ENCODE measurements at places on chromosomes 5 and 9. TPM values are rescaled to one million over a fixed set of nuclear protein-coding genes. Genes with fewer than 3 reads are reported as not detected.
A peak's percentile ranks its signal among the peaks of the same experiment; 100 is the strongest.

Gene MZB1
- not detected for total RNA-seq

Gene GFRA3
- not detected for total RNA-seq

Gene EXOSC3
- total RNA-seq, result 167 TPM

Gene B4GALT1
- 19.1 TPM for total RNA-seq

Gene MGAT1
- 62.9 TPM for total RNA-seq

Gene SPINK6
- not detected for total RNA-seq

Gene PHF24
- total RNA-seq, result not detected

Gene CCL19
- not detected for total RNA-seq

Gene ARHGEF37
- 0.80 TPM for total RNA-seq

Gene RLN1
- total RNA-seq, result 0.21 TPM

- DNase-seq, result peak; percentile 55
These were observed 8.0 kb downstream of the PTCD2 start for GRCh38 chr5:72328172-72328571.

DNA sequence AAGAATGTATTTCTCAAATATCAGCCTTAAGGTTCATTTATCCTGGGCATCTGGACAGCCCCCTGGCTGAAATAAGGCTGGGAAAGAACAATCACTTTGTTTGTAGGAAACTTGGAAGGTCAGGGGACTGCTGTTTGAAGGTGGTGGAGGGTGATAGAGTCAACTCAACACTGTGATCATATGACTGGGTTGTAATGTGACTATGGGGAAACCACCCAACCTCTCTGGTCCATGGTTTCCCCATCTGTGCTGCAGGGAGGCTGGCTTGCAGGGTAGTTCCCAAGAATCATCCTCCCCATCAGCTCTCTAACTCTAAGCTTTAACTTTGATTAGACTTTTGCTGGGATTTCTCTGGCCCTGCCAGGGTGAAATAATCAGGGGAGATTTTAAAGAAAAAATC lies 10.0 kb downstream of the INSYN2B start:
- DNase-seq, result no peak

- no peak for DNase-seq
These were observed 437.9 kb downstream of the CSNK1G3 start for GRCh38 chr5:123949807-123950340.

GRCh38 chr5:40171971-40172370 lies 507.7 kb upstream of the PTGER4 start:
- no peak for DNase-seq

GRCh38 chr5:6728011-6728794 lies 15.0 kb downstream of the TENT4A start:
- no peak for DNase-seq

- no peak for DNase-seq
These were observed 8.8 kb downstream of the ZSWIM6 start for GRCh38 chr5:61340775-61341361.

DNA sequence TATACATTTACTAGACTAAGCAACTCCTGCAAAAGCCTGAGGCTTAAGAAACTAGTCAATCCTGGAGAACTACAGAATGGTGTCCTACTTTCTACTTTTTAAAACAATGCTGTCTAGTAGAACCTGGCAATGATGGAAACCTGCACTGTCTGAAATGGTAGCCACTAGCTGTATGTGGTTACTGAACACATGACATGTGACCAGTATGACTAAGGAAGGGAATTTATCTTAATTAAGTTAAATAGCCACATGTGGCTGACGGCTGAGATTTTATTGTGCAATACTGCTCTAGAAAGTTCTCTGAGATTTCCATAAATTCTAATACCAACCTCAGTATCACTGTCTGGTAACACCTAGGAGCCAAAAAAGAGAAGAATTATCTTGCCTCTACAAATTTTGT lies 44.9 kb upstream of the RAPGEF6 start:
- peak; percentile 49 for DNase-seq

DNA sequence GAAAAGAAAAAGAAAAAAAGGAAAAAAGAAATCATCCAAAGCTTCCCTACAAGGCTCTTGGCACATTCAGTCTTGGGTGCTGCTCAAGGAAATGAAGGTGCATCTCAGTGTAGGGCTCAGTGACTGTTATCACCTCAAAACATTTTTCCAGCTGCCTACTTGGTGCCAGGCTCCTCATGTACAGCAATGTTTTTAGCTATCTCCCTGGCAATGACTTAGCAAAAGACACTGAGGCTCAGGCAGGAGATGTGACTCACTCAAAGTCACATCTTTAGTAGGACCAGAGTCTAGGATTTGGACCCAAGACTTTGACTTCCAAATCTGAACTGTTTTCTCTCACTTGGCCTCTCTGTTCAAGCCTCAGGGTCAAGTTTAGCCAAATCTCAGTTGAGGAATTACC lies 264.2 kb downstream of the CRB2 start:
- no peak for DNase-seq

GRCh38 chr9:13330396-13331004 lies 51.0 kb upstream of the MPDZ start:
- DNase-seq, result peak; percentile 74

DNA sequence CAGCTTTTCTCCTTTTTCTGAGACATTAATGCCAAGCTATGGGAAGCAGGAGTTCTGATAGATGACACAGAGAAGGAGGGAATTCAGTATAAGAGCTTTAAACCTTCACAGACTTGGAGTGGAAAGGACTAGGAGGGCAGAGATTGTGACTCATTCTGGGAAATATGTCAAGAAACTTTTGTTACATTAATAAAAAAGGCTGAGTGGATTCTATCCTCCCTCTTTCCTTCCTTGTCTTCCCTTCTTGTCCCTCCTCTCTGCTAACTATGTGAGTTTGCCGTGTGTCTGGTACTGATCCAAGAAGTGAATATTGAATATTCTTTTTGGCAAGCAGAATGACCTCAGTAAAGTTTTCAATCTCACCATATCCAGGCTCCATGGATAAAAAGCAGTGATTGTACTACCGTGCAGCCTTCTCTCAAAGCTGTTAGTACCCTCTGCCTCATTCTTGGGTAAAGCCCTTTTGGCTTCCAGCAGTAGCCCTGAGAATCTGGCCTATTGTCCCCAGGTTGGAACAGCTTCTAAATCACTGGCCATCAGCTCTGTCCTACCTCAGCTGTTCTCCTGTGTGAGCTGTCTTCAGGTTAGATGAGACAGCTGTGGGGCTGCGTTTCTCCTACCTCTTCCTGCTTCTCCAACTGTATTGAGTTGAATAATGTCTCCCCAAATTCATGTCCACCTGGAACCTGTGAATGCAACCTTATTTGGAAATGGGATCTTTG lies 73.9 kb downstream of the ATG10 start:
- peak; percentile 13 for DNase-seq

DNA sequence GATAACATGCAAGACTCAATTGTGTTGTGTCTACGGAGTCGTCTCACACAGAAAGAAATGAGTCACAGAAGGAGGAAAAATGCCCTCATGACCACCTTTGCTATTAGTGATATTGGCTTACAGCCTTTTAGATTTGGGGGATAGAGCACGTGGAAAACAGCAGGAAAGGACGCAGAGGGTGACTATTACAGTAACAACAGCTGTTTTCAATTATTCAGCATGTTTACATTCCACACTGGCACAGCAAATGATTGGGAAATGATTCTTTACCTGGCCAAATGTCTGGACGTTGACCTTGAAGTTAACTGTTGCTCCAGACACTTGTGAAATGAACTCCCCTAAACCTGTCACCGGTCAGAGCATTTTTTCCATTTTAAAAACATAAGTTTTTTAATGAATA lies 46.8 kb downstream of the APTX start:
- peak; percentile 78 for DNase-seq

- no peak for DNase-seq
These were observed 88.6 kb downstream of the JAK2 start for GRCh38 chr9:5073701-5074100.

GRCh38 chr9:79579624-79580023 lies 7.9 kb downstream of the TLE4 start:
- DNase-seq, result no peak

DNA sequence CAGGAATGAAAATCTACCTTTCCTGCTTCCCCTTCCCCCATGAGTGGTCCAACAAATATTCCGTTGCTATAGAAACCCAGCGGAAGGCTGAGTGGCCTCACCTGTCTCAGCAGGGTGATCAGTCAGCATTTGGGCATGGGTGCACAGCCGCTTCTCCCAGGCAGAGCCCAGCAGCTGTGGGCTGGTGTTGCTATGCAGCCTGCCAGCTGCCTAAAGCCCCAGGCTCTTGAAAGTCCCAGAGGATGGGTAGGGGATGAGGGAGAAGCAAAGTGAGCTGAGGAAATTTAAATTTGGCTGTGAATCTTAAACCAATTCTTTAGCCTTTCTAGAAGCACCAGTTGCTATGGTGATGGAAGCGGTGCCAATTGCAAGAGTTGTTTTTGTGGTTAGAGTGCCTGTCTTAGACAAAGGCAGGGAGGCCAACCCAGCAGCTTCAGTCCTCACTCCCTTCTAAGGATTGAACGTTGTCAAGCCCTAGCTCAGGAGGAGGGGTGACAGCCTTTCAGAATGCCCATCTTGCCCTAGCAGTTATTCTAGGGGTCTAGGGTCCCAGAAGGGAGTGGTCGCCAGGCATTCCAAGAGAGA lies 151.5 kb upstream of the PITX1 start:
- DNase-seq, result no peak

- no peak for DNase-seq
These were observed 1.4 kb upstream of the SNX18 start for GRCh38 chr5:54516051-54516655.

DNA sequence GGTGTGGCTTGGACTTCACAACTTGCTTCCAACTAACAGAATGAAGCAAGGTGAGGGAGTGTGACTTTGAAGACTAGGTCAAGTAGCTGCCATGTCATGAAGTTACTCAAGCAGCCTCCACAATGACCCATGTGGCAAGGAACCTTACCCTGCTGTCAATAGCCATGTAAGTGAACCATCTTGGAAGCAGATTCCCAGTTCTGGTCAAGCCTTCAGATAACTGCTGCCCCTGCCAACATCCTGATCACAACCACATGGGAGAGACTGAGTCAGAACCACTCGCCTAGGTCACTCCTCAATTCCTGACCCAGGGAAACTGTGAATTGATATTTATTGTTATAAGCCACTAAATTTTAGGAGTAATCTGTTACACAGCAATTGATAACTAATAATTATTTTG lies 10.9 kb downstream of the ZCCHC10 start:
- DNase-seq, result no peak

GRCh38 chr9:110820381-110820780 lies 151.8 kb downstream of the MUSK start:
- no peak for DNase-seq

GRCh38 chr9:1890816-1891215 lies 124.3 kb upstream of the SMARCA2 start:
- peak; percentile 80 for DNase-seq

GRCh38 chr5:58617241-58617640 lies 34.4 kb downstream of the RAB3C start:
- DNase-seq, result no peak

DNA sequence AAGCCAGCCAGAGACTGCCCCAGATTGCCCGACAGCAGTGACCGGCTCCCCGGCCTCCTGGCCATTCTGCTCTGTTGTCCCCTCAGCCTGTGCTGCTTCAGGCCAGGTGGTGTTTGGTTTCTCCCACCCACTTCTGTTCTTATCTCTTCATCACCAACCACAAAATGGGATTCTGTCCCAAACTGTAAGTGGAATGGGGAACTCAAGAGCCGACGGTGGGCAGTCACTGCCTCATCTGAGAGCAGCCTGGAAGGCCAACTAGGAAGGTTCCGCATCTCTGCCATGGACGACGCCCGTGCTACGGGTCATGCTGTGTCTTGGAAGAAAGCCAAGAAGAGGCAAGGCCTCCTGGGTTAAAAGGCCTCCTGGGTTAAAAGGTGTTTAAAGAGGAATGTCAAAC lies 219.0 kb upstream of the PIK3R1 start:
- DNase-seq, result peak; percentile 22

- DNase-seq, result no peak
These were observed 698.4 kb downstream of the DNAH5 start for GRCh38 chr5:13246053-13246452.

DNA sequence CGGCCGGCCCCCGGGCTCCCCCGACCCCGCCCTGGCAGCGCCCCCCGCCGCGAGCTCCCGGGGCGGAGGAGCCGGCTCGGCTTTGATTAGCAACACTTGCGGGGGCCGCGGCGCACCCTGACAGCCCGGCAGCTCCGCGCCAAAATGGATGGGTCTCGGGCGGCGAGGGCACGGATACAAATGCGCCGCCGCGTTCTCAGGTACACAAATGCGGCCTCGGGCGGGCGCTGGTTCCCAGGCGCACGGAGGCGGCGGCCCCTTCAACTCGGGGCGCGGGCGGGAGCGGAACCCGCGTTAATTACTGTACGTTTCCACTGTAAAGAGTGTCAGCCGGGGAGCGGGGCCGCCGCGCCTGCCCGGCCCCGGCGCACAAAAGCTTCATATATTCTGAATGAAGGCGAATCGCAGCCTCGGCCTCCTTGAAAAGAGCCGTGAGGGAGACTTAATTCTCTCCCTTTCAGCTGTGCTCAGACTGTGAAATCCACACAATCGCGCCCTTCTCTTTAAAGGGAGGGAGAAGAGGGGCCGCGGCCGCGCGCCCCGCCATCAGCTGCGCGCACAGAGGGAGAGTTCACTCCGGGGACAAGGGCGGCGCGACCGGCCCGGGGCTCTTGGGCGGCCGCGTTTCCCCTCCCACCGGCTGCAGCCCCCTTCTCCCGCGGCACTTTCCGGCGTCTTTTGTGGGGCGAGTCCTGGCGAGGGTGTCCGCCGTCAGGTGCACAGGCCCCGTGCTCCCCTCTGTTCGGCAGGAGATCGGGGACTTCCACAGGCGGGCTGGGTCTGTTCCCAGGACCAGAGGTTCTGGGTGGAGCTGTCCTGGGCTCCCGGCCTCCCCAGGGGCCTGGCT lies 27.0 kb downstream of the MSX2 start:
- peak; percentile 65 for DNase-seq

GRCh38 chr5:35182910-35183535 lies 47.3 kb downstream of the PRLR start:
- peak; percentile 29 for DNase-seq

DNA sequence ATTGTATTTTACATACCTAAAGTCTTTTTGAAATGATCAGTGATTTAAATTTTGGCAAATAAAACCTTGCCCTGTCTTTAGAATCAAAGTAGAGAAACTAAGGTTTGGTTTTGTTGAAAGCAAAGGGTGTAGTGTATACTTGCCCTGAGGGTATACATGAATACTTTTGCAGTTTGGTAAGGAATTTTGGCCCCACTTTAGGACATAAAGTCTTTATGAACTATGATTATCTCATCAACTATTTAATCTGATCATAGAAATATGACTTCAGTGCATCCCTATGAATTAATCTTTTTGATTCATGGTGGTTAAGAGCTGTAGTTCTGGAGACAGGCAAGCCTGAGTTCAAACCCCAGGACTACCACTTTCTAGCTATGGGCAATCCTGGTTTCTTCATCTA lies 17.7 kb downstream of the RAD1 start:
- no peak for DNase-seq
